Omental fat pad (tissue), 4 donors: ENCODE measurements at places on chromosomes 3 and 15. TPM values are rescaled to one million over a fixed set of nuclear protein-coding genes. Genes with fewer than 3 reads are reported as not detected.

TOMM70 gene
- 42.1 TPM for total RNA-seq

CPLX3 gene
- total RNA-seq = not detected

ALDH1A3 gene
- total RNA-seq = 367 TPM

LXN gene
- 48.2 TPM for total RNA-seq

TJP1 gene
- 88.0 TPM for total RNA-seq

LRRIQ4 gene
- total RNA-seq = not detected

ILDR1 gene
- not detected for total RNA-seq

EOMES gene
- total RNA-seq = not detected

POC1A gene
- 0.65 TPM for total RNA-seq

PIGZ gene
- total RNA-seq = 10.2 TPM

GABRR3 gene
- total RNA-seq = not detected

CDHR4 gene
- not detected for total RNA-seq

ARPP21 gene
- 0.28 TPM for total RNA-seq

SIDT1 gene
- total RNA-seq = 7.4 TPM

WNT7A gene
- not detected for total RNA-seq

FBXW12 gene
- not detected for total RNA-seq

DLL4 gene
- 11.9 TPM for total RNA-seq

CNTN3 gene
- total RNA-seq = 3.1 TPM

XPC gene
- total RNA-seq = 34.8 TPM
